ENCODE measurements at places on chromosomes 3 and 15.

DNA sequence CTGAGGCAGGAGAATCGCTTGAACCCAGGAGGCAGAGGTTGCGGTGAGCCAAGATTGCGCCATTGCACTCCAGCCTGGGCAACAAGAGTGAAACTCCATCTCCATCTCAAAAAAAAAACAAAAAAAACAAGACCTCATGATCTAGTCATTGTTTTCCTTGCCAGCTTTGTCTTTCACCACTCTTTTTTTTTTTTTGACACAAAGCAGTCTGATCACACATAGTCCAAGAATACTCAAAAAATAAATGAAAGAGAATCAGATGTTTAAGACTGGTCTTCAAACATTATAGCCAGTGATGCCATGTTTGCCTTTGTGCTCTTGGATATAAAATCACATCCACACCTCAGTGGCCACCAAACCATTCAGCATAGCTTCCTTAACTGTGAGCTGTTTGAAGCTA is 5.8 kb upstream of the ADAM10 start:
- DNase-seq = no peak

- DNase-seq = peak; percentile 90
Measured at GRCh38 chr3:80190051-80190450, 422.3 kb upstream of the ROBO1 start.

GRCh38 chr3:16476636-16477035 is 36.9 kb downstream of the RFTN1 start:
- DNase-seq = peak; percentile 99

GRCh38 chr15:62149729-62150128 is 15.4 kb downstream of the C2CD4B start:
- no peak for DNase-seq

- DNase-seq = peak; percentile 31
Measured at GRCh38 chr3:174202561-174202960, 656.6 kb upstream of the NAALADL2 start.

- no peak for DNase-seq
Measured at GRCh38 chr3:94083261-94083660, 20.4 kb downstream of the NSUN3 start.

- peak; percentile 50 for DNase-seq
Measured at GRCh38 chr15:63048776-63049665, 6.5 kb downstream of the TPM1 start.

GRCh38 chr3:117788061-117788460 is 1078.5 kb downstream of the TUSC7 start:
- peak; percentile 65 for DNase-seq

DNA sequence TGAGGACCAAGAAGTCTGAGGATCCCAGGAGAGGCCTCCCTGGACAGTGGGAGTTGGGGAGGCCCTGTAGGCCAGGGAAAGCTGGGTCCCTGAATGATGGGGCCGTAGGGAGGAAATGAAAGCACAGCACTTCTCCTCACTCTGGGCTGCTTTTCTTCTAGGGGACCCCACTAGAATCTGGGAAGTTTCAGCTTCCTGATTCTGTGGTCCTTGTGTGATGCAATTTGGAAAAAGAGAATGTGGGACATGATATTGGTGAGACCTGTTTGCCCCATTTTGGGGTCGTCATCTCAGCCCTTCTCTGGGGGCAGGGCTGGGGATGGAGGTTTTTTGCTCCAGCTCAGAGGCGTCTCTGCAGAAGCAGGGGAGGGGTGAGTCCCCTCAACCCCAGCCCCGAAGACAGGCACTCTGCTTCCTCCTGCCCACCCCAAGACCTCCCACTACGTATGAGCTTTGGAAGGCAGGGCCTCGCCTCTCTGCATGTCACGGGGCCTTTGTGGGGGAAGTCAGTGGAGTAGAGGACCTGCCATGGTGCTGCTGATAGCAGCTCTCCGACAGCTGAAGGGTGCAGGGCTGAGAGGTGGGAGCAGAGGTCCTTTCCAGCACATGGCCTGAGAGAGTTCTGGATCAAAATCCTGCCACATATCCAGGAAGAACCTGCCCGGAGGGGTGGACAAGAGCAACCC is 1.5 kb upstream of the SNX22 start:
- no peak for DNase-seq

GRCh38 chr3:42721690-42722089 is 19.1 kb upstream of the HHATL start:
- DNase-seq = no peak

- DNase-seq = no peak
Measured at GRCh38 chr3:154515921-154516320, 85.9 kb upstream of the GPR149 start.

GRCh38 chr3:65484964-65485363 is 553.8 kb downstream of the MAGI1 start:
- no peak for DNase-seq

DNA sequence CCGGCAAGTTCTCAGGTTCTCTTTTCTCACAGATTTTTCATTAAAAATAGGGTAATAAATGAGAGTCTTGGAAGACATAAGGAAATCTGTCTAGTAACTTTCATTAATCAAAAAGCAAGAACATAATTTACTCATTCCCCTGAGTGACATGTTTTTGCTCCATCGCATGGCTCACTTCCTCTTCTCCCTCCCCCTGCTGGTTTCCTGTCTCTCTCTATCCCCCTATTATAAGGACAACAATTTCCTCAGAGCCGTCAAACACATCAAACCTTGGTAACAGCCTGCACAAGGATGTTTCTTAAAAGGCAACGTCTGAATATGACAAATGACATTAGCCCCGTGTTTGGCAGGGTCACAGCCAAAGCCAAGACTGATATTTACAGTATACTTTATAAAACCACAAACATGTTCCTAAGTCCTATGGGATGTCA is 1149.6 kb downstream of the IGSF11 start:
- no peak for DNase-seq

DNA sequence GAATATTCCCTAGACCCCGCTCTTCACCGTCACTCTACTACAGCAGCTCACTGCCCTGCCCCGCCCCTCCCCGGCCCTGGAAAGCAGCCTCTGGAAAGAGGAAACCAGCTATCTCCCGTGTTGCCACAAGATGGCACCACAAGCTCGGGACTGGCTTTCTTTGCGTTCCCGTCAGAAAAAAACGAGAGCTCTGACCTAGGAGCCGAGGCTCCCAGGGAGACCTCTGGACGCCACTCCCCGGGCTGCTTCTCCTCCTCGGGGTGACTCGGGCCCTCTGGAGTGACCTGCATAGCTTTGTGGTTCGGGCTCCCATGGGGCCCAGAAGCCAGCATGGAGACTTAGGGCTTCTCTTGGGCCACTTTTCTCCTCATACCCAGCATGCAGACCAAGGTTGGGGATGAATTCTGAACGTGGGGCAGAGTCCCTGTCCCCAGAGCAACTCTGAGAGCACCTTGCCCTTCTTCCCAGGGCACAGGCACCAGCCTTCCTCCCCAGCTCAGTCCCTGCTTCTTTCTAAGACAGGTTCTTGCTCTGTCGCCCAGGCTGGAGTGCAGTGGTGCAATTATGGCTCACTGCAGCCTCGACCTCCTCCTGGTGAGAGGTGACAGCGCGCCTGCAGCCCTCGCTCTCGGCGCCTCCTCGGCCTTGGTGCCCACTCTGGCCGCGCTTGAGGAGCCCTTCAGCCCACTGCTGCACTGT is 19.0 kb downstream of the STOML1 start:
- peak; percentile 69 for DNase-seq

DNA sequence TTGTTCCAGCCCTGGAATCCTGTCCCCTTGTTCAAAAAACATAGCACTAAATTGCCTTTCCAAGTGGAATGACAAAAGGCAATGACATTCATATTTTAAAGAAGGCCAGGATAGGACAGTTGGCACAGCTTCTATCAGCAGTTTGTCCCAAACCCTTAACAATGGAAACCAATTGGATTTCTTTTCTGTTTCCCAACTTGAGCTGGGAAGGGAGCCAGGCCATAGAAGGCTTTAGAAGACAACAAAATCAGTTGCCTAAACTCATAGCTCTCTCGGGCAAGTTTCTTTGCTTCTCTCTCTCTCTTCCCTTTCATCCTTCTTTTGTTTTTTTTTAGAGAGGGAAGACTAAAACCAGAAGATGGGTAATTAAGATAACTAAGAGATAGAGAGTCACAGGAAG is 227.7 kb upstream of the TPRG1 start:
- DNase-seq = no peak
